Bronchial epithelial cell (primary cell): ENCODE measurements at places on chromosomes 2 and 18.
A peak's percentile ranks its signal among the peaks of the same experiment; 100 is the strongest.

- peak; percentile 48 for DNase-seq
Observed at GRCh38 chr2:175817221-175817620, 184.8 kb downstream of the LNPK start.

GRCh38 chr2:201151127-201151981 lies 31.6 kb upstream of the CASP10 start:
- peak; percentile 94 for DNase-seq

- no peak for DNase-seq
Observed at GRCh38 chr2:72806280-72806945, 19.4 kb downstream of the EXOC6B start.

DNA sequence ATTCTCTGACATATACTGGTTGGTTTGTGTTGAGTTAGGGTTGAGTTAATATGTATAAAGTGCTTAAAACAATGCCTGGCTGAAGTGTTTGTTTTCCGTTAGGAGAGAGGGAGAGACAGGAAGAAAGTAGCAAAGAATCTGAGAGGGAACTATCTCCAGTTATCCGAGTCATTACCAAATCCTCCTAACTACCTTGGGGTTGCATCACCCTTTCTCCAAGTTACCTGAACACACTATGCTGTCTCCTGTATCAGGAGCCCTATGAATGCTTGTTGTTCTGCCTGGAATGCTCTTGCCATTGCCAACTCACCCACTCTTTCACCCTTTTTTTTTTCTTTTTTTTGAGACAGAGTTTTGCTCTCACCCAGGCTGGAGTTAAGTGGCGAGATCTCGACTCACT lies 47.9 kb upstream of the ITGAV start:
- peak; percentile 69 for DNase-seq

- no peak for DNase-seq
Observed at GRCh38 chr2:85016446-85016845, 45.5 kb downstream of the KCMF1 start.

GRCh38 chr2:174778085-174778981 lies 14.1 kb upstream of the CHRNA1 start:
- DNase-seq, result no peak

DNA sequence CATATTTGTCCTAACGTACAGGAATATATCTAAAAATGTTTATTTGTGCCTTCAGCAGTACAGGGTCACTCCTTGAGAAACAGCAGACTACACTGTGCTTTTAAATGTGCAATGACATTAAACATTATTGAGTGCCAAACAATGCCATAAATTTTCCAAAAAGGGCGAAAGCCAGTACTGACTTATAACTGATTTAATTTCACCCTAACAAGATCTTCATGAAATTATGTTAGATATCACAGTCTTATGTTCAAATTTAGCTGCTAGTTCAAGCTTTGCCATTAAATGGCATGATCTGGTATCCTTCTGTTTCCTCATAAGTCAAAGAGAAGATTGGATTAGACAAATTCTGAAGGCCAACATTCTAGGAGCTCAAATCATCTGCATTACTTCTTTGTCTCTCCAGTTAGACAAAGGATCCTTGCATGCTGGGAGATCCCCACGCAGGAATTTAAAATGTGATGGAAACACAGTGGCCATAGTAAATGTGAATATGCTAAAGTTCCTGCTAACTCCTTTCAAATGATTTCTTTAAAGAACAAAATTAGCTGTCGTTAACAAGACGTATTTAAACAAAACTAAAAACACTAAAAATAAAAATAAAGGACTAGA lies 129.3 kb upstream of the STON1 start:
- DNase-seq, result no peak

- no peak for DNase-seq
Observed at GRCh38 chr18:13216711-13217465, 1.7 kb upstream of the LDLRAD4 start.

GRCh38 chr2:238456970-238457926 lies 30.5 kb downstream of the ASB1 start:
- DNase-seq, result no peak

- DNase-seq, result no peak
Observed at GRCh38 chr18:42330296-42330695, 375.3 kb downstream of the PIK3C3 start.

DNA sequence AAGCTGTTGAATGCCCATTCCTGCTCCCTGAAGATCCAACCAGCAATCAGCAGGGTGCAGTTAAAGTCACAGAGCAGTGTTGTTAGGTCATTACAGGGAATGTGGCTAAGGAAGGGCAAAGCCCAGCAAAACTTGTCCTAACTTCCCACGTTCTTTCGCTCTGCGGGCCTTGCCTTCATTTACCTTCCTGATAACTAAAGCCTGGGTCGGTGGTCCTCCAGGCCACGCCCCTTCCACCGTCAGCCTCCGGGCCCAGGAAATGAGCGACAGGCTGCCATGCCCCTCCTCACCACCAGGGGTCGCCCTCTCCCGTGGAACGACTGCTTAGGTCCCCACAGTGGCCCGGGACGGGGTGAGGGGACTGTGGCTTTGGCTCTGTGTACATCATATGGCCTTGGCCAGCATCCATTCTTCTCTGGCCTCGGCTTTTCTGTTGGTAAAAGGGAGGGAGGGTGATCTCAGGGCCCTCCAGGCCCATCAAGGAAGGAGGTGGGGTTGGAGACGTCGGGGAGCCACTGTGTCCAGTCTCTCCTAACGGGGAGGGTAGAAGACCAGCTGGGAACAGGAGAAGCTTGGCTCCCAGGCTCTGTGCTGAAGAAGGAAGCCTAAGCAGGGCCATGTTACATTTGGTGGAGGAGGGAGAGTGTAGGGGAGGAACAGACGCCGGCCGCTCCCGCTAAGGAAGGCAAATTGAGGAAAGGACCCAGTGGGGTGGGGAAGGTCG lies 2.2 kb downstream of the SH2D6 start:
- peak; percentile 54 for DNase-seq

GRCh38 chr2:65228263-65228750 lies 676 bp downstream of the ACTR2 start:
- peak; percentile 44 for DNase-seq

DNA sequence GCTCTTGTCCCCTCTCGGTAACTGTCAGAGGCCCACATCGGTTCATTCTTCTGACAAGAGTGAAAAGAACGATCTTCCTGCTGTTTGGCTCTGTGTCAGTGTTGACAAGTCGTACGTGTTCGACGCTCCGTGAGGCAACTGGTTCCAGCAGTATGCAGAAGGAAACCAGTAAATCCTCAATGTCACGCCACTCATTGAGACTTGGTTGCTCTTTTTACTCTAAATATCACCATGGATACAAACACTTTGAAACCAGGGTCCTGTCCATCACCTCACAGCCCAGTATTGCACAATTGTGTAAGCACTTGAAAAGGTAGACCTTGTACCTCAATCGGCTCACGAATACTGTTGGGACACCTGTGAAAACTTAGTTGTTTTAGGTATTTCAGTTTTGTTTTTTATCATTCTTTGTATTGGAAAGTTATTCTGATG lies 136.4 kb downstream of the ZNF407 start:
- no peak for DNase-seq

GRCh38 chr18:11995445-11996189 lies 14.3 kb downstream of the IMPA2 start:
- peak; percentile 55 for DNase-seq

- DNase-seq, result peak; percentile 36
Observed at GRCh38 chr2:113895301-113895700, 5.4 kb downstream of the ACTR3 start.

GRCh38 chr2:23563673-23564614 lies 179.0 kb downstream of the KLHL29 start:
- DNase-seq, result peak; percentile 74

DNA sequence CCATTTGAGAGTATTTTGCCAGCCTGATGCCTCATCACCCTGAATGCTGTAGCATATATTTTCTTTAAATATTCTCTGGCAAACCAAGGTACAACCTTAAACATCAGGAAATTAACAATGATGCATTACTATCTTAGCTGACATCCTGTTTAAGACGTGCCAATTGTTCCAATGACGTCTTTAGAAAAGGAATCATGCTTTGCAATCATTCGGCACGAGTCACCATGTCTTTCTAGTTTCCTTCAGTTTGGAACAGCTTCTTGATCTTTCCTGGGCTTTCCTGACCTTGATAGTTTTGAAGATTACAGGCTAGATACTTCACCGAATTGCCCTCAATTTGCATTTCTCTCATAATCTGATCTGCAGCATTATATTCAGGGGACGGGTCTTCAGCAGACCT lies 88.2 kb upstream of the GLI2 start:
- DNase-seq, result peak; percentile 79

DNA sequence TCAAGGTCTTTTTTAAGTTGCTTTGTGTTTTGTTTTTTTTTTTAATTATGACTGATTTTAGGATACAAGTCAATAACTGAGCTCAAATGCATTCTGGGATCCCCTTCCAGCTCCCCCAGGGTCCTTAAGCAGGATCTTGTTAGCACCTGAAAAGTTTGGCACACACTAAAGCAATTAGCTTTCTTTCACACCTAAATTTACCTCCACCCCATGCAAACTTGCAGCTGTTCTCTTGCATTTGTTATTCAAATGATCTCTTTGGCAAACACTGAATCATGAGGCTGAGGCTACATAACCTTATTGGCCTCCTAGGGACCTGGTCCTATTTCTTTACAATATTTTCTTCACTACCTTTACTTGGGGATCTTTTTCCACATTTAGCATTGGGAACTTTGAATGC lies 2026.1 kb upstream of the CELF4 start:
- DNase-seq, result peak; percentile 3

GRCh38 chr2:177405029-177405692 lies 12.6 kb downstream of the AGPS start:
- DNase-seq, result no peak

DNA sequence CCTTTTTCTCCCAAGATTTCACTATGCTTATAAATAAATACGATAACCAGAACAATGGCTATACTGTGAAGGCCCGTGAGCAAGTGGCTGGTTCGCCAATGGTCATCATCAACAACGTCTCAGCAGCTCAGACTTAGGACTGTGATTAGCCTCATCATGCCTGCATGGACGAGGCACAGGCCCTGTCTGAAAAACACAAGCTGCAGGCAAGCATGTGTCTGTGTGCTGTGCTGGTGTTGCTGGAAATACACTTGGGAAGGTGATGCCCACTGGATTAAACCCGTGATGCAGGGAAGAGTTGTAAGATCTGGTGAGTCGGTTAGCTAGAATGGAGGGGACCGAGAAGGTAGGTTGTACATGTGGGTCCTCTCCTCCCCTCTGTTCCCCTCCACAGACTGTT lies 111.5 kb upstream of the EPC2 start:
- DNase-seq, result no peak

DNA sequence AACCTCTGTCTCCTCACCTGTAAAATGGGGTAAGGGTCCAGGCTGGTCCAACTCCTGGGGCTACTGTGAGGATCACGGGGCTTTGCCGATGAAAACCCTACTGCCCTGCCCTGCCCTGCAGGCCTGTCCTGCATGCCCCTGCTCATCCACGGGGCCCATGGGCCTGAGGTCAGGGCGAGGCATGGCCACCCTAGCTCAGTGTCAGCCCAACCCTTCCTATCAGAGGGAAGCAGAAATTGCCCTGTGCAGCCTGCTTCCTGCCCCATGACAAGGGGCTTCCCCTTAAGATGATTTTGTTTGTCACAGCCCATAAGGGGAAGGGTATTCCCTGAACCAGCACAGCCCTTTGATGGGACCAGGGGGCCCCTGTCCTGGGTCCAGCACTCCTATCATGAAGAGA lies 353.6 kb upstream of the ID2 start:
- DNase-seq, result no peak

- peak; percentile 67 for DNase-seq
Observed at GRCh38 chr18:9323750-9324445, 10.7 kb upstream of the TWSG1 start.

GRCh38 chr18:69957747-69958146 lies 10.1 kb upstream of the CD226 start:
- no peak for DNase-seq

DNA sequence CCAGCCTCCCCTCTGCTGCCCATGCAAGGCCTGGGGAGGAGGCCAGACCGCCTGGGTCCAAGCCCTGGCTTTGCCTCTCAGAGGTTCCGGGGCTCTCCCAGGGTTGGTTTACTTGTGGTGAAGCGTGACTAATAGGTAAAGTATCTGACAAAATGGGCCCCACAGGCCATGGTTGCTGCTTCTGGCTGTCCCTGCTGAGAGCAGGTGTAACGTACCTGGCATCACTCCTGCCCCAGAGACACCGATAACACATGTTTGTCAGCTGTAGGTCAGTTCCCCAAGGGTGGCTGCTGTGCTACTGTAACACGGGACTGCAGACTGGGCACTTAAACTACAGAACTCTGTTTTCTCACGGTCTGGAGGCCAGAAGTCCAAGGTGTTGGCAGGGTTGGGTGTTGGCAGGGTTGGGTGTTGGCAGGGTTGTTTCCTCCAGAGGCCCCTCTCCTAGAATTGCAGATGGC lies 34.1 kb downstream of the ODC1 start:
- peak; percentile 78 for DNase-seq

DNA sequence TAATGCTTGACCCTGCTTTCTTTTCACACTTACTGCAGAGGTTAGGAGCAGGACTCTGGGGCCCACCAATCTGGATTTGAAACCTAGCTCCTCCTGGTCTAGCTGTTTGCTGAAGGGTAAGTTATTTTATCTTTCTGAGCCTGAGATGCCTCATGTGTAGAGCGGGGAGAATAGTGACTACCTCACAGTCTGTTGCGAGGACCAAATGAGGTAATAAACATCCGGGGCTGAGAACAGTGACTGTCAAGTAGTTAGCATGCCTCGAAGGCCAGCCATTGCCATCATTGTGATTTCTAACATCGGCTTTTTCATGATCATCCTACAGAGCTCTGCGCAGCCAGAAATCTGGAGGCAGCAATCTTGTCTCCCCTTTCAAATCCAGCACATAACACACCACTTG lies 32.9 kb downstream of the PTPRM start:
- DNase-seq, result no peak

GRCh38 chr2:233081232-233081730 lies 21.1 kb downstream of the INPP5D start:
- no peak for DNase-seq

DNA sequence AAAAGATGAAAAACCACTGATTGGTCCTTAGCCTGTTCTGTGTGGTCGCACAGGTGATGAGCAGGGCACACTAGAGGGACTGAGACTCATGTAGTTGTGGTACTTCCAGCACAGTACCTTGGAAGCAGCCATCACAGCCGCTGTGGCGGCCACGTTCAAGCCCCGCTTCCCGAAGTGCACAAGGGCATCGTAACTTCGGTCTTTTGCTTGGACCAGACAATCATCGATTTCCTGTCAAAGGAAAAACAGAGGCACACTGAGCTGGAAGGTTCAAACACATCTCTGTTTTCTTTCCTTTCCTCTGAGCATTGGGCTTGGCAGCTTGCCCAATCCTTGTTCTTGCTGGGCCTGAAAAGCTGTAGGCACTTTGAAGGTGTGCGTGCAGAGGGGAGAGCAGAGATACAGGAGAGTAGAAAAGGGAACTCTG lies 52.6 kb downstream of the MRPL35 start:
- DNase-seq, result no peak

DNA sequence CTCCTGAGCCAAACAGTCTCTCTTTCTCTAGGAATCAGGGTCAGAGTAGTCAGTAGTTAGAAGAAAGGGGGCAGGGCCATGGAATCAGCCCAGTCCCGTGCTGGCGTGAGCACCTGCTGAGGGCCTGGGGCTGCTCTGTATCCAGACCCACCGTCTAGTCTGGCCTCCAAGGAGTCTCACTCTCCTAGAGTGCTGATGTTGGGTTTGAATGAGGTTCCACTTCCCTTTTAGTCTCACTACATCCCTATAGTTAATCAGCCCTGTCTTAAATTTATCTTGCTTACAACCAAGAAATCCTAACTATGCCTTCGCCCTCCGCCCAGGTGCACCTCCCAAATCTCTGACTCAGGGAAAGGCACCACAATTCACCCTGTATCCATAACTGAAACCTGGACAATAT lies 13.4 kb upstream of the KCTD1 start:
- DNase-seq, result no peak

- DNase-seq, result peak; percentile 67
Observed at GRCh38 chr2:230614913-230615332, 97.7 kb upstream of the CAB39 start.
